ENCODE measurements at places on chromosomes 16 and 17.

GRCh38 chr17:83097831-83098230, 18.4 kb downstream of the METRNL start:
- DNase-seq = no peak

- DNase-seq = no peak
Observed at GRCh38 chr17:17119106-17119505, 76.8 kb downstream of the MPRIP start.

- DNase-seq = no peak
Observed at GRCh38 chr17:81207610-81208581, 14.9 kb downstream of the CEP131 start.

- DNase-seq = no peak
Observed at GRCh38 chr16:8583199-8583598, 7.1 kb downstream of the TMEM114 start.

DNA sequence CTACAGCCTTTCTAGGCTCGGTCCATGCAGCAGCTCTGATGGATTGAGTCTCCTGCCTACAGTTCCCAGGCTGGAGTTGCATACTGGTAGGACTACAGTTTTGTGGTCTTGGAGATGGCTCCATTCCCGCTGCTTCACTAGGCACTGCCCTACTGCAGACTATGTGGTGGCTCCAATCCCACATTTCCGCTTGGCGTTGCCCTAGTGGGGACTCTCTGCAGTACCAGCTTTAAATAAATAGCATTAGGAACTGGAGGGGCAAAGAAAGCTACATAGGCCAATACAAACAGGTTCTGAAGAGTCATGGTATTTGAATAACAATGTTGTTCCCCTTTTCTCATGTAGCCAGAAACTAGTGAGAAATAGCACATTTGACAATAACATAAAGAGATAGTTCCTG, 5.4 kb upstream of the GOSR2 start:
- DNase-seq = no peak

DNA sequence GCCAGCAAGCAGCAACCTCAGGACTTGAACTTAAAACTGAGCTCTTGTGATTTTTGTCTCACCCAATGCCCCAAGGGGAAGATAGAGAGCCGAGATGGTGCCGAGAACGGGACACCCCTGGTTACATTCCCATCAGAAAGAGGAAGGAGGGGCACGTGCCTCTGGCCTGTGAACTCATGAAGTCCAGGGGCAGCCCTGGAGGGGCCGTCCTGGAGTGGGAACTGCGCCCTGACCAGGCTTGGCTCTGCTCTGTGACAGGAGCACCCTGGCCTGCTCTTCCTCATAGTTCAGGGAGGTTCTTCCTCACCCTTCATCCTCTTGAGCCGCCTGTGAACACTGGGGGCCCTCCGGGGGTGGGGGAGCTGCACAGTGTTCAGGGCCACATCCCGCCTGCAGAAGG, 130.3 kb upstream of the FOXF1 start:
- no peak for DNase-seq

DNA sequence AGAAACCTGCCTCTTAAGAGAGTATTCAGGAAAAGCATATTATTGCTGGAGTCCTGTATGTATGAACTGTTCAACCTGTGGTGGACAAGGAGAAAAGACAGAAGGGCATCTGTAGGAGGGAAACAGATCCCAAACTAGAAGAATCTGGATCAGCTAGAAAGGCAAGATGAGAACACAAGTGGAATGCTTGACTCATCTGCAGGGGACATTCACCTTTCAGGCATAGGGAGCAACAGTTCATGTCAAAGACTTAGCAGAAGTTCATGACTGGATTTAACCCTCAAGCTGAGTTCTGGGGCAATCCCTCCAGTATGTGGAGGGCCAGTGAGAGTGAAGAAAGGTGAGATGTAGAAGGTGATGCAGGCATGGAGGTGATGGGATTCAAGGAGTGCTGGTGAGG, 135.9 kb upstream of the DYNLRB2 start:
- no peak for DNase-seq

GRCh38 chr17:45852535-45853297, 8.0 kb downstream of the SPPL2C start:
- DNase-seq = no peak

- no peak for DNase-seq
Observed at GRCh38 chr16:50645563-50646220, 35.4 kb downstream of the SNX20 start.

DNA sequence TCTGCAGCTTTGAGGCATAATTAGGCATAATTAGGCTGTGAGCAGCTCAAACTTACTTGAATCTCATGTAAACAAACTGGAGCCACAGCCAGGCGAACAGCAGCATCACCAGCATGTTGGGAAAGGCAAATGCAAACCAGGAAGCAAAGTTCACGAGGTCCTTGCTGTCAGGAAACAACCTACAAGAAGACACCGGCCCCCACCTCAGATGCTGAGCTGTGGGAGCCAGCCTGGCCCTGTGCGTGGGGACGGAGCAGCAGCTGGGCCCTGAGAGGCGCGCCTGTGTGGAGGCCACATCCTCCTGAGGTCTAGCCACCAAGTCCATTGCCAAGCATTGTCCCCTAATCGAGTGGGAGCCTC, 12.2 kb downstream of the SLC13A5 start:
- no peak for DNase-seq

- no peak for DNase-seq
Observed at GRCh38 chr16:71255721-71256120, 25.2 kb upstream of the HYDIN start.

DNA sequence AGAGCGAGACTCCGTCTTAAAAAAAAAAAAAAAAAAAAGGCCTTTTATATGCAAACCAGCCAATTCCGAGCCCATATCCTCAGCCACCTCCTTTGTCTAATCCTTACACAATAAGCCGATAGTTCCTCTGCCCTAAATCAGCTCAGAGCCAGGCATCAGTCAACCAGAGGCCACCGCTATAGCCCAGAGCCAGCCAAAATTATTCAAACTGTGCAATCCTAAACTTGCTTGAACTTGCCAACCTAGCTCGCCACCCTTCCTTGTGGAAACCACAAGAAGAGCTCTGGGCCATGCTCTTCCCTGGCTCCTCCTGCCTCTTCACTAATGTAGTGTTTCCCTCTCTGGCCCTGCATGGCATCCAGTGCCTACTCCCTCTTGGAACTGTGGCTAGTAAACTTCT, 17.7 kb downstream of the ITGAL start:
- DNase-seq = no peak

DNA sequence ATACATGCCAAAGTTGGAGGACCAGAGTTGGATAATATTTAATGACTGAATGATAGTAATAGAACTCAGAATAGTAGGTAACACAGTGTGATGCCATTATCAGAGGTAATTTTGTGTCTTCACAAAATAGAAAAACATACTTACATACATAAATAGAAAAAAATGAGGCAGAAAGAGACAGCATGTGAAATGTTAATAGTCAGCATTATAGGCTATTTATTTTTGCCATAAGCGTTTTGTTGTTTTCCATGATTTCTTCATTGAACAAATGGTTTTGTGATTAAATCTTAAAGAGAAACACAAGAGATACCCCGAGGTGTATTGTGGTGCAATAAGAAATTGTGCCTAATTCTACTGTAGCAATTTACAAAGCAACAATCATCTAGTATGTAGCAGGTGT, 626.3 kb downstream of the KCNJ2 start:
- DNase-seq = no peak

DNA sequence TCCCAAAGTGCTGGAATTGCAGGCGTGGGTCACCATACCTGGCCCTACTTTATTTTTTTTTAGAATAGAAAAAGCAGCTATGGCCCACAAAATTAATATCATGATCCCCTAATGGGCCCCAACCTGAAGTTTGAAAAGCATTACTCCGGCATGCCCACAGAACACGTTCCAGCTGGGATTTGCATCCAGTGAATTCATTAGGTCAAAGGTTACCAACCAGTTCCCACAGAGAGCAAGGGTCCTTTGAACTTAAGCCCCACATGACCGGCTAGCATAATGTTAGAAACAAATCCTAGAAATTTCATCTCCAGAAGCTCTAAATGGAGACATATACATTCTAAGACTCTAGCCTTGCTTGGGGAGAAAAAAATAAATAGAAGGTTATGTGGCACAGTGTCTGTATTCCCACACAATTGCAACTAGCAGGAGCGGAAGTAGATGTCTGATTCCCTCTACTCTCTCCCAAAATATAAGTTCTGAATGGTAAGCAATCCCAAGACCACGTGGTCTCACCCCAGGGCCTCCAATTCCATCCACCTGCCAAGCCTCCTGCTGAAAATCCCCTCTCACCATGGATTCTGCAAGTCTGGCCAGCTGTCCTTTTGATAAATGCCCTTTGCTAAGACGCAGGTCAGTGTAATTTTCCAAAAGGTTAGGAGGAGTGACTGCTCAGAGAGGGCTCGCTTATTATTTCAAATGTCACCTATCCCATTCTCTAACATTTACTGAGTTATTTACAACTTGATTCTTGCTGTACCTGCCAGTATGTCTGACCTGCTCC, 395.8 kb downstream of the NPIPA8 start:
- no peak for DNase-seq

GRCh38 chr17:48760411-48760810, 31.9 kb upstream of the HOXB13 start:
- no peak for DNase-seq

- DNase-seq = no peak
Observed at GRCh38 chr16:74726716-74727115, 26.1 kb upstream of the MLKL start.
